Melanocyte of skin (primary cell): ENCODE measurements at places on chromosomes 12 and 14. TPM values are rescaled to one million over a fixed set of nuclear protein-coding genes. Genes with fewer than 3 reads are reported as not detected.

The SMCO2 gene
- not detected in 2 replicates for total RNA-seq

The MYRFL gene
- total RNA-seq, result not detected in 2 replicates

The SPTB gene
- under 0.01 TPM in 1 of 2 replicates, not detected in the other for total RNA-seq

The E2F7 gene
- 16.3 and 18.2 TPM in 2 replicates for total RNA-seq

The FBXO33 gene
- 23.1 and 24.7 TPM in 2 replicates for total RNA-seq

The KLRK1 gene
- not detected in 2 replicates for total RNA-seq

The KCNA5 gene
- not detected in 2 replicates for total RNA-seq

The ESPL1 gene
- total RNA-seq, result 8.7 and 10.3 TPM in 2 replicates

The KLRC2 gene
- total RNA-seq, result not detected in 2 replicates

The APOLD1 gene
- 124 and 363 TPM in 2 replicates for total RNA-seq

The RNU4-1 gene
- total RNA-seq, result under 0.01 TPM in 2 replicates

The FSCB gene
- total RNA-seq, result under 0.01 and 0.31 TPM in 2 replicates

The L3HYPDH gene
- total RNA-seq, result 29.6 and 54.2 TPM in 2 replicates

The LHX5 gene
- total RNA-seq, result not detected in 2 replicates

The ANO4 gene
- 1.7 and 2.5 TPM in 2 replicates for total RNA-seq

The DTX3 gene
- total RNA-seq, result 11.3 and 11.7 TPM in 2 replicates

The CACNB3 gene
- total RNA-seq, result 6.9 and 11.0 TPM in 2 replicates

The SOCS2 gene
- 26.5 and 34.5 TPM in 2 replicates for total RNA-seq

The TGFB3 gene
- 1.7 and 2.2 TPM in 2 replicates for total RNA-seq

The POTEM gene
- total RNA-seq, result not detected in 2 replicates

The GLS2 gene
- not detected in 2 replicates for total RNA-seq

The SCFD1 gene
- total RNA-seq, result 69.6 and 97.9 TPM in 2 replicates

The PRKD1 gene
- total RNA-seq, result 20.3 and 25.4 TPM in 2 replicates

The FAM186B gene
- total RNA-seq, result 1.00 and 2.0 TPM in 2 replicates

The PTPRB gene
- total RNA-seq, result not detected in 2 replicates
